Aortic smooth muscle cell (primary cell): ENCODE measurements at places on chromosomes 2 and 18. TPM values are rescaled to one million over a fixed set of nuclear protein-coding genes. Genes with fewer than 3 reads are reported as not detected.

Gene CD8B2
- total RNA-seq, result not detected in 2 replicates

Gene PSTPIP2
- total RNA-seq, result 1.8 and 2.7 TPM in 2 replicates

Gene KCNG2
- total RNA-seq, result not detected in 2 replicates

Gene LYPD6B
- not detected in 2 replicates for total RNA-seq

Gene C2orf15
- not detected in 2 replicates for total RNA-seq

Gene CD207
- not detected in 2 replicates for total RNA-seq

Gene IL1F10
- not detected in 2 replicates for total RNA-seq
